ENCODE measurements at places on chromosomes 7 and 10.

GRCh38 chr7:44471850-44472249 lies 18.6 kb downstream of the NUDCD3 start:
- DNase-seq, result no peak

DNA sequence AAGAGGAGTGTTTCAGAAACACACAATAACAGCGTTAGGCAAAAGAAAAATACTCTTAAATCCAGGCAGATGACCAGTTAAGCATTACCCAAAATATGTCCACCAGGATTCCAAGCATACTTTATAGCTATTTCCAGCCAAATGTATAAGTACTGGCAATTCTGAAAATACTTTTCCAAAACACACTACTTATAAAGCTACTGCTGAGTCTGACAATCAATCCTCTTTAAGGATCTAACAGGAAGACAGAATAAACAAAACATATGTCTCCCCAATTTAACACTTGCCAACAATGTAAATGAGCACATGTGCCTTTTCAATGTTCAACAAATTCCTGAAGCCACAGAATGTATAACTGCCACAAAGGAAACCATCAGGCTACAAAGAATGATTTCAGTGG lies 370.9 kb downstream of the SORCS1 start:
- DNase-seq, result no peak

DNA sequence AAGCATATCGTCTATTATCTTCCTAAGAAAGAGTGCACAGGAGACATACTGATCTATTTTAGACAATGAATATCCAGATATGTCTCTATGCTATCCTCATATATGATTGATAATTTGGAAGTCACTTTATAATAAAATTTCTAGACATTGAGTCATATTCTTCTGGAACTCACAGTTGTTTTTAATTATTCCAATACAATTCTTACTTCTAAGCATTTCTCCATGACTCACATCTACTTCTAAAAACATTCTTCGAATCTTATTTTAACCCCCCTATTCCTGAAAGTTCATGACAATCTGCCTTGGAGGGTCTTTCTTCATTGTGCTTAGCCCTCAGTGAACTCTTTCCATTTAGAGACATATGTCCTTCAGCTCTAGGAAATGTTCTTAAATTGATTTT lies 368.1 kb downstream of the MDFIC start:
- DNase-seq, result no peak

- DNase-seq, result no peak
Observed at GRCh38 chr10:110414548-110415309, 83.0 kb upstream of the DUSP5 start.

DNA sequence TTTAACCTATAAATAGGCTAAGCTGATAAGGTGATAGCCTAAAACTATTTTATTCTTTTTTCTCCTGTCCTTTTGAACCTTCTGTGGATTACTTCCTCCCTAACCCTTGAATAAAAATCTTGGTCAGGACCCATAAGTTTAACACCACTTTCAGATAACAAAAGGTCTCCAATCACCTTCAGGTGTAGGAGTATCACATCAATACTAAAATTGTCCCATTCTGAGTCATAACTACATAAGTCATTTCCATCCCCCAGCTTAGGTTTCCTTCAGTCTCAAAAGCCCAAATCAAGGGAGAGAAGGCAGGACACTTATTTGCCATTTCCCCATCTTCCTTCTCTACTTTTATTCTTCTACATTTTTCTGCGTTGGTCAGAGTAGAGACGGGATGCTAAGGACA lies 56.9 kb upstream of the WNT16 start:
- no peak for DNase-seq

- no peak for DNase-seq
Observed at GRCh38 chr10:72000073-72001032, 36.2 kb downstream of the CHST3 start.

GRCh38 chr10:24207341-24207740 lies 1.6 kb upstream of the KIAA1217 start:
- DNase-seq, result no peak

- no peak for DNase-seq
Observed at GRCh38 chr7:112262036-112262435, 55.5 kb downstream of the ZNF277 start.

DNA sequence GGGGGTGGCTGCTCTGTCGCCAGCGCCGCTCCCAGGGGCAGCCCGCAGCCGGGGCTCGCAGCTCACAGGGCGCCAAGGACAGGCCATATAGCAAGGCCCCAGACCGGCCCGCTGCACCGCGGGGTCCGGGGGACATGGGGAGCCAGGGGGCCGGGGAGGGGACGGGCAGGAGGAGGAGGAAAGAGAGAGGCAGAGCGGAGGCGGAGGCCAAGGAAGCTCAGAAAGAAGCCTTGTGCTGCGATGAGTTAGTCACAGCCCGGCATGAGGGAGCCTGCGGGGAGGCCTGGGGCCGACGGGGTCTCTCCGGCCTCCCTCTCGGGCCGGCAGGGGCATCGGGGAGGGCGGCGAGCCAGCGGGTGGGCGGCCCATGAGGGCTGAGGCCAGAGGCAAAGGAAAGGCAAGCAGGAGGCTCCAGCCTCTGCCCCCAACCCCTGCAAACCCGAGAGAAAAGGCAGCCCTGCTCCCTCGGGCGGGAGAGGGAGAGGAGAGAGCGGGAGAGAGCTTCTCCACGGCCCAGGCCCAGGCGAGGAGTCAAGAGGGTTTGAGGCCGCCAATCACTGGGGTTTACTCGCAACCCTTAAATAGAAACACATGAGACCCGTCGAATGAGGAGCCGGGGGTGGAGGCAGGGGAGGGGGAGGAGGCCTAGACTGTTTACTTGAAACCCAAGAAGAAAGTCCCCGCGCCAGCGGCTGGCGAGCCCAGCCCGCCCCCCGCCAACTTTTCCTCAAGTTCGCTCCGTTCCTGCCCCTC lies 167.9 kb downstream of the NEURL1 start:
- DNase-seq, result no peak

DNA sequence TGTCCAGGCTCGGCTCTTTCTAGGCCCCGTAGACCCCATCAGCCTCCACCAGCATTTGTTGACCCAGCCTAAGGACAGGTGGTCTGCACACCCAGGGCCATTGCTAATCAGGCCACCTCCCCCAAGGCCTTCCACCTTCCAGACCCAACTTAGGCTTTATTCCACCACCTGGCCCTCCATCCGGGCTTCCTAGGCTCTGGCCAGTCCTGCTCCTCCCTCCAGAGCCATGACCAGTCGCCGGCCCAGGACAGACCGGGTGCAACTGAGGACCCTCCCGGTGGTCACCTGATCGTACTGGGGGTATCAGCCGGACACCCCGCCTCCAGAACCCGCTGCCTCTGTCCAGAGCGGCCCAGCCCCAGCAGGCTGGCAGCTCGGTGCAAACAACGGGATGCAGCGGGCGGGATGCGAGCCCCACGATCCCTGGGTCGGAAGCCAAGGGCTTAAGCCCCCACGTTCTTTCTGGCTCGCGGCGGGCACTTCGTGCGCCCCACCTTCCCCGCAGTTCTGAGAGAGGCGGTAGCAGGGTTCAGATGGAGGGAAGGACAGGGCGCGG lies 545 bp downstream of the NACAD start:
- no peak for DNase-seq

- no peak for DNase-seq
Observed at GRCh38 chr7:138036135-138036534, 34.2 kb upstream of the CREB3L2 start.

DNA sequence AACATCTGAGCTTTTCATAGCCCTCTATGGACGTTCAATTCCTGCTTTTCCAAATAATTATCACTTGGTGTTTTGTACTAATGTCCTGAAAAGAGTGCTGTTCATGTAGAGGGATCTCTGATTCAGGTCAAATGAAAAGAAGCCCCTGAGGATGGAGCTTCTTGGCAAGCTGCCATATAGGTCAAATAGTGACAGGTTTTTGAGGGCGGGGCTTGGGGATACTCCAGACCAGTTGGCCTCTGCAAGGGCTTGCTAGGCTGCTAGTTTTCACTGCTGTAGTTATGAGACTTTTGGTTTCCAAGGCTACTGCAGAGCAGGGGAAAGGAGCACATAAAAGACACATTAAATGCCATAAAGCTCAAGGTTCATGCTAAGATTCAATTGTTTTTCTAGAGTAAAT lies 257.2 kb upstream of the CACNA2D1 start:
- DNase-seq, result no peak

- peak; percentile 76 for DNase-seq
Observed at GRCh38 chr10:14601872-14602725, 172.6 kb downstream of the FAM107B start.

DNA sequence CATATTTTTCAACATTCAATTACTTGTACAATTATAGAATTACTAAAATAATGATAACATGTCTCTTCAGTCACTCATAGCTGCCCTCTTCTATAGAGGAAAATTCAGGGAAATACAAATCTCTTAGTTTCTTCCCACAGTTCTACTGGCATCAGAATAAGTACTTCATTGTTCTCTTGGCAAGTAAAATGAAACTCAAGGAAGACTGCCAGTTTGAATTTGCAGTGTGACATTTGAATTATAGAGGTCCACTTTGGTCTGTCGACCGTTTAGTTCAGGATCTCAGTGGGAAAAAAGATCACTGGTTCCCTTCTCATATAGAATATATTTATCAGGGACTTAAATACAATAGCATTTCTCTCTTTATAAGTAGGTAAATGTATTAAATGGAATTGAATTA lies 114.5 kb downstream of the PON1 start:
- DNase-seq, result no peak

DNA sequence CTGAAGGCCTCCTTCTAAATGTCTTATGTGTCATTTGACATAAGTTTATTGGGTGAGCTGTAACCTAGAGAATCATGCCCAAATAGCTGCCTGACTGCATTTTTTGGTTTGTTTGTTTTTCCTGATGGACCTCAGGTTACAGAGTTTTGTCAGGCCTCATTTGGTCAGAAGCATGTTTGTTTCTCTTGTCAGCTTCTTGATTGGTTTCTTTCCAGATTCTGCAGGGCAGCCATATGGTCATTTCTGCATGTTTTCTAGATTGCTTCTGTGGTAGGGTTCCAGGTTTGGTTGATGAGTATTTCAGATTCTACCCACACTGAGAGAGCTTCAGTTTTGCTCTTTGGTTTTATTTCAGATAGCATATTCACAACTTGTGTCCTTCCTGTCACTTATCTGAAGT lies 28.0 kb downstream of the GLCCI1 start:
- no peak for DNase-seq

DNA sequence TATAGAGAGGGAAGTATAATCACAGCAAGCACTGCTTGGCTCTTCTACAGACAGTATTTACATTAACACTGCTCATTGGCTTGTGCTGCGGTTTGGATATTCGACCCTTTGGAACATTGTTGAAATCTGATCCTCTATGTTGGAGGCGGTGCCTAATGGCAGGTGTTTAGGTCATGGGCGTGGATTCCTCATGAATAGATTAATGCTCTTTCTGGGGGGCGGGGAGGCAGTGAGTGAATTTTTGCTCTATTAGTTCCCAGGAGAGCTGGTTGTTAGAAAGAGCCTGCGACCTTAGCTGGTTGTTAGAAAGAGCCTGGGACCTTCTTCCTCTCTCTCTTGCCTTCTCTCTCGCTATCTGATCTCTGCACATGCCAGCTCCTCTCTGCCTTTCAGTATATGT lies 77.3 kb upstream of the SVIL start:
- DNase-seq, result no peak

- DNase-seq, result no peak
Observed at GRCh38 chr7:20470082-20470481, 139.4 kb downstream of the ITGB8 start.

GRCh38 chr7:44569959-44570358 lies 3.7 kb downstream of the DDX56 start:
- DNase-seq, result no peak

DNA sequence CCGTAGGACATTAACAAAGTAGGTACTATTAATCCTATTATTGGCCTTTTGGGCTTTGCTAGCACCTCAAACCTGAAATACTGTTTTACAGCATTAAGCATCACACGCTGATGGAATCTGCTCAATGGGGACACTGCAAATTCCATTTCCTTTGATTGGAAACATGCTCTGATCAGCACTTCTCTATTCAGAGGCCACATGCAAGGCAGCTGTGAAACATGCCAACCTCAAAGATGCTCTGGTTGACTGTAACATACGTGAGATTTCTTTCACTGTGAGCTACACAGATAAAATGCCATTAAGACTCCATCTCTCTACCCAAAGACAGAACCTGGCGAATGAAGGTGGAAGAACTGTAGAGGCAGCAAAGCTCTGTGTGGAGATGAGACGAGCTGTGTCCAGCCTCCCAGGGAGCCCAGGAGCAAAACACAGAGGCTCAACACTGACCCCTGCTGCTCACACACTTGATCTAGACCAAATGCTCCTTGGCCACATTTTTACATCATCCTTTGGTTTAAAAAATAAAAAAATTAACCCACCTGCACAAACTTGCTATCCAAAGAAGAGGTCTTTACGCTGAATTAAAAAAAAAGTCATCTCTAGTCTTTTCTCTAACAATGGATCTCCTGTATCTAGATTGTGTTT lies 8.0 kb downstream of the RSU1 start:
- DNase-seq, result peak; percentile 64

- no peak for DNase-seq
Observed at GRCh38 chr7:43302773-43303460, 190.5 kb downstream of the HECW1 start.

GRCh38 chr7:71871446-71871845 lies 540.7 kb downstream of the CALN1 start:
- DNase-seq, result no peak

DNA sequence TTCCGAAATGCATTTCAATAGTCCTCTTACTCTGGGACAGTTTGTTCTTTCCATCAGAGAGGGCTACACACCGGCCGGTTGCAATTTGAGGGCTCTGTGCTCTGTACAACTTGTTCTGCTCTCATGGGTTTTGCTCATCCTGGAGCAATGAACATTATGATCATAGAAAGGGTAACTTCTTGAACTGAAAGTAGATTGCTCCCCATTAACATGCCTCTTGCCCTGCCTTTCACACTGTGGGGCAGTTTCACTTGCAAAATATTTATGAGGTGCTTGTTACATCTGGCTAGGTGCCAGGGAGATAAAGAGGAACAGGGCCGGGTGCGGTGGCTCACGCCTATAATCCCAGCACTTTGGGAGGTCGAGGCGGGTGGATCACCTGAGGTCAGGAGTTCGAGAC lies 97.3 kb upstream of the MPP7 start:
- no peak for DNase-seq

GRCh38 chr7:92226981-92227380 lies 18.7 kb downstream of the KRIT1 start:
- DNase-seq, result no peak

DNA sequence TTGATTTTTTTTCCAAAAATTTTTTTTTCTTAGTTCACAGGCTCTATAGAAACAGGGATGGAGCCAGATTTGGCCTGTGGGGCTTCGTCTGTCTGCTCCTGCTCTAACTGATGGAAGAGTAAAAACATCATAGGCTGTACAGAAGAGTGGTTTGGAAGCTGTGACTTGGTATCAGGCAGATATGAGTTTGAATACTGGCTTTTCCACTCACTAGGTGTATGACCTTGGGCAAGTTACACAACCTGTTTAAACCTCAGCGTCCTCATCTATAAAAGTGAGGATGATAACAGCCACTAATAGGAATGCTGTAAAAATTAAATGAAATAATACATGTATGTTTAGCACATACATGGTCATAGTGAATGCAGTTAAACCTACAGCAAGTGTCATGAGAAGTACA lies 26.9 kb upstream of the DNAJC1 start:
- DNase-seq, result no peak

All from endothelial cell of umbilical vein (primary cell).